ENCODE measurements at places on chromosomes 7 and 10. TPM values are rescaled to one million over a fixed set of nuclear protein-coding genes. Genes with fewer than 3 reads are reported as not detected.

The SH2D4B gene
- 0.06 TPM for polyA plus RNA-seq

The GOLGA7B gene
- 0.02 TPM for polyA plus RNA-seq

The ACSM6 gene
- polyA plus RNA-seq: 0.30 TPM

The C10orf143 gene
- 1.6 TPM for polyA plus RNA-seq

The TFR2 gene
- polyA plus RNA-seq: 6.0 TPM

The DDC gene
- not detected for polyA plus RNA-seq

The RNF32 gene
- 0.72 TPM for polyA plus RNA-seq

The ASB13 gene
- polyA plus RNA-seq: 17.0 TPM

The NEUROD6 gene
- not detected for polyA plus RNA-seq

All from H1 (cell line).